ENCODE measurements at places on chromosomes 1 and 21.

- no peak for DNase-seq
These were observed 31.1 kb upstream of the PTPRC start for GRCh38 chr1:198607714-198608113.

DNA sequence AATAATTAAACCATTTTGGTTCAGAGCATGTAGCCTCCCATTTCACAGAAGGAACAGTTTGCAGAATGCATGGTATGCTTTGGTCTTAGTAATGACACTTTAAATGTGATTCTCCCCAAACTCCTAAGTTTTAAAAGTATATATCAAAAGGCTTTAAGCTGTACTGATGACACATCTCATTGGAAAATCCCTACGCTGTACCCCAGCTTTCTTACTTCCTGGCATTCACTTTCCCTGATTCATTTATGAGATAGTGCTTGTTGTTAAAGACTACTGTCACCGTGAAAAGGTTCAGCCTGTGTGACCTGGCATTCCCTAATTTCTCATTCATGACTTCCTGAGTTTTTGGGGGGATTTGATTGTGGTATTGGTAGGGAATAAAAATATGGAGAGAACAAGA is 53.4 kb downstream of the MPZL1 start:
- DNase-seq, result no peak

GRCh38 chr1:245310571-245311531 is 156.1 kb downstream of the KIF26B start:
- peak; percentile 17 for DNase-seq

- no peak for DNase-seq
These were observed 18.7 kb upstream of the ADAR start for GRCh38 chr1:154626456-154627256.

DNA sequence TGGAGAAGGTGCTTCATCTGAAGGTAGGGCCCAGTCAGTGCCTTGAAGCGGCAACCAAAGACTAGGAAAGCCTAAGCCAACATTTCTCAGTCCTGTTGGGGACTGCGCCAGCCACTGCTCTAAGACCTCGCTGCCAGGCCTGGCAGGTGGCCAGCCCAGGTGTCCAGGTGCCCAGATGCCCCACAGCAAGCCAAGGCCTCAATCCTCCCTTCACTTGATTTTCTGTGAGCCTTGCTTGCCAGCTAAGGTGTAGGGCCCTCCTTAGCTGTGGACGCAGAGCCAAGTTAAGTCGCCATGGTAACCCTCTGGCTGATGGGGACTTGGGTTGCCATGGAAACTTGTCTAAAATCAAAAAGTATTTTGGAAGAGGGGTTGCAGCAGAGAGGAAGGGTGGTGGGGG is 135.0 kb downstream of the NAV1 start:
- no peak for DNase-seq

- no peak for DNase-seq
These were observed 49.7 kb upstream of the ARHGEF16 start for GRCh38 chr1:3404801-3405200.

DNA sequence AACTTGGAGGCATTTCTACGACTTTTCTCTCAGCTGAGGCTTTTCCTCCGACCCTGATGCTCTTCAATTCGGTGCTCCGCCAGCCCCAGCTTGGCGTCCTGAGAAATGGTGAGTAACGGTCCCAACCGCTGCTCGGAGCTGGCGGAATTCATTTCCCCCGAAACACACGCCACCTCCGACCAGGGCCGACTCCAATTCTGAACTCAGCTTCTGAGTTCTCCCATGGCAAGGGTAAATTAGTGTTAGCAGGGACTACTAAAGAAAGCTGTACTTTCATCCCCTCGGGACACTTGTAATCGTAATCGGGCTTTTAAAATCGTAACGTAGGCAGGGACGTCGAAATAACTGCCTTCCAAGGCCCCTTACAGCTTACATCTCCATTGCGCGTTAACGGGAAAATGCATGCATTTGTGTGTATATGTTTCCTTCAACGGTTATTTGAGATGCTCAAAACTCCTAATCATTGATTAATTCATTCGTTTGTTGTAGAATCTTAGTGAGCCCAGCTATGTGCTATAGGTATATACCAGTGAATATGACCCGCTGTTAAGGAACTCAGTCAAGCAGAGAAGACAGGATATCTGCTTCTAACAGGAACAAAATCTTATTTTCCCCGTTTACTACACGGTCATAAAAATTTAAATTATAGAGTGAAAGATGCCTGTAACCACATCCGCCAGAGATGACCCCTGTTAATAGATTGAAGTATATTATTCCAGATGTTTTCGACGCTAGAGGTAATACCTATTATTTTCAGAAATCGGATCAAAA is 472 bp downstream of the DTL start:
- DNase-seq, result no peak

- no peak for DNase-seq
These were observed 50.6 kb upstream of the ZC3H12A start for GRCh38 chr1:37423810-37424209.

- DNase-seq, result no peak
These were observed 92.2 kb downstream of the CDC7 start for GRCh38 chr1:91592716-91593477.

DNA sequence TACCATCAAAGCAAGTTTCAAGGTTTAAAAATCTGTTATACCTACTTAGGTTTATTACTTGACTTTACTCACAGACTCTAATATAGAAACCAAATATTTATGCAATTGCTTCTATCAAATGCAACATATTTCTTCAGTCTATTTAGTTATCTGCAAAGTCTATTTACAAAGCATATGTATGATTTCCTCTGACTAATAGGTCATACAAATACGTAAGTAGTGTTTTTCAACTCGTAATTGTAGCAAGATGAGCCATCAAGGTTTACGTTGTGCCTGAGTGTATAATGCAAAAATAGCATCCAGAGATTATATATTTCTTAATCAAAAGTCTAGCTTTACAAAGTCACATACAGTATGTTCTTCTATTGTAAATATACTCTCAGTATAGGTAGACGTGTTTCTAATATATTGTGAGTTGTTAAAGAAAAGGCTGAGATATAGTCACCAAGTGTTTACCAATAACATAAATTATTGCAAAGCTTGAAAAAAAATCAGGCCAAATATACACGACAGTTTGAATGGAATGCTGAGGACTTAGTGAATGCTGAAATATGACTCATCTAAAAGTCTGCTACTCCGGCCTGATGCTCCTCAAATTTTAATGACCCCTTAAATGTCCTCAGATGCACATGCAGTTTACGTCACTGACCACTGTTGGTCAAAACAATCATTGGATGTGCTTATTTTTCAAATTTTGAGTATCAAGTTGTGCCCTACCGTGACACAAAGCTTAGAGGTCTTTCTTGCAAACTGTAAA is 48.4 kb downstream of the ADAMTS5 start:
- DNase-seq, result no peak

GRCh38 chr1:71093938-71094337 is 13.1 kb upstream of the ZRANB2 start:
- DNase-seq, result no peak

- no peak for DNase-seq
These were observed 741.7 kb downstream of the MATN1 start for GRCh38 chr1:29981586-29982239.

DNA sequence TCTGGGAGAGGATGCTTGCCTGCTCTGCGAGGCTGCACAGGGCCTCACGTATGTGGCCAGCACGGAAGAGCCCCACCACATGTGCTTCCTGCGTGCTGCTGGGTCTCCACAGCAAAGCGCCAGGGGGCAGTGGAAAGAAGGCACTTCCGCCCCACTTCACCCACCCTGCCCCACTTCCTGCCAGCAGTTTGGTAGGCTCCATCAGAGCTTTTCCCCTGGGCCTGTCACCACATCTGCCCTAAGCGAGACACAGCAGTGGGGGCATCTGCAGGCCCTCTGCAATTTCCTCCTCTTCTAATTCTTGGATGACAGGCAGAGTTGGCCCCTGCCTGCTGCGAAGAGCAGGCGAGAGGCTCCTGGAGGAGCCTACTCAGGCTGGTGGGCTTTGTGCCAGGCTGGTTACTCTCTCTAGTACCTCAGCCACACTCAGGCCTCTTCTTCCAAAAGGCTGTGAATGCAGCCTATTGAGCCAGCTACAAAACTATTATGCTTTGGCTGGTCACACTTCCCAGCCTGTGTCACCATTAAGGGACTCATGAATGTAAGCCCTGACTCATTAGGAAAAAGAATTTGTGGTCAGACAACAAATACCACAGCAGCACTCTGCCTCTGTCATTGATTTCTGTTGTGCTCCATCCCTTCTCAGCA is 25.0 kb downstream of the CD244 start:
- DNase-seq, result no peak

DNA sequence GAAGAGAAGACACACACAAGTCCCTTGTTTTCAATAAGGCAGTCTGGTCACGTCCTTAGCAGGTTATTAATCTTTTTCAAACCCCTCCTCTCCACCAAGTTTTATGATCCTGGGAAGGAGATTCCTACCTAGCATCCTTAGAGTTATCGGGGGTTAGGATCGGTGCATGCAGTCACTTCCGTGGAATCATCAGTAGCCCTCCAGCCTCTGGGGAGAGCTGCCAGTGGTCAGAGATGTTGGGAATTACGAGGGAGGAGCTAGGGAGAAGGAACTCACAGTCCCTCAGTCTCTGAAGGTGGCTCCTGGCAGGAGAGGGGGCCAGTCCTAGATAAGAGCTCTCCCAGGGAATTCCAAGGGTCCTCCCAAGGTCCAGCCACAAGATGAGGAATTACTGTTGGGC is 57.7 kb upstream of the ATP5PO start:
- no peak for DNase-seq

DNA sequence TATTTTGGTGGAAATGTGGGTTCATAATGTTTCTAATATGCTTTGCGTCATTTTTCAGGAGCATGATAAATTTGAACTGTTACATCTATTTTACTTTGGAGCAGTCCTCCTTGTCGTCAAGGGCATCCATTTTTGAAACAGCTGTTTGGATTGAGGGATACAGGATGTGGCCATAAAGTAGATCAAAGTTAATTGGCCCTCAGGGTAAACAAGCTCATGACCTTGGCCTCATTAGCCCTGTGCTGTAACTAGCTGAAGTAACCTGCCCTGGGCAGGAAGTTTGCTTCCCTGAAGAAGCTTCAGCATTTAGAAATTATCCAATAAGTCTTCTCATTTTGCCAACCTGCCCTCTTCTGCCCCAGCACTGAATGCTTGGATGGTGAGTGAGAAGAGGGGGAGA is 24.8 kb upstream of the RGL1 start:
- DNase-seq, result no peak

DNA sequence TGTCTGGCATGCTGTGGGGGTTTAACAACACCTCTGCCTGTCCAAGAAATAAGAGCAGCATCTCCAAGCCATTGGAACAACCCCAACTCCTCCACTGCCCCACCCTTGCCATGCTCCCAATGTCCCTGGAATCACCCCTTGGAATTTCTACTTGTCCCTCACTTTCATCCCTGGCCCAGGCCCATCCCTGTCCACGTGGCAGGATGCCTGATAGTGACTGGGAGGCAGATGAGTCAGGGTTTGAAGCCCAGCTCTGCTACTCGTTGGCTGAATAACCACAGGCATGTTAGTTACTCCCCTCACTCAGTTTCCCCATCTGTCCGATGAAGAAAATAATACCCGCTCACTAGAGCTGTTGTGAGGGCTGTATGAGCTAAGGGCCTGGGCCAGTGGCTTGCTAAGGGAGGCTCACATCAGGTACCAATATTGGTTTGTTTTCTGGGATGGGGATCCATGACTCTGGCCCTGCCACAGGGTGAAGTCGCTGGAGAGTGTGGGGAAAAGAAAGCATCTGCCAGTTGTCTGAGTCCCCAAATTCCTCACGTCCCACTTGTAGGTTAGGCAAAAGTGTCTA is 99.4 kb upstream of the TLR5 start:
- DNase-seq, result peak; percentile 79

- DNase-seq, result no peak
These were observed 22.0 kb upstream of the WDR26 start for GRCh38 chr1:224456637-224456953.

- DNase-seq, result no peak
These were observed 16.0 kb upstream of the ID3 start for GRCh38 chr1:23575226-23575810.

GRCh38 chr1:105243411-105243810 is 1493.7 kb downstream of the AMY1C start:
- no peak for DNase-seq

DNA sequence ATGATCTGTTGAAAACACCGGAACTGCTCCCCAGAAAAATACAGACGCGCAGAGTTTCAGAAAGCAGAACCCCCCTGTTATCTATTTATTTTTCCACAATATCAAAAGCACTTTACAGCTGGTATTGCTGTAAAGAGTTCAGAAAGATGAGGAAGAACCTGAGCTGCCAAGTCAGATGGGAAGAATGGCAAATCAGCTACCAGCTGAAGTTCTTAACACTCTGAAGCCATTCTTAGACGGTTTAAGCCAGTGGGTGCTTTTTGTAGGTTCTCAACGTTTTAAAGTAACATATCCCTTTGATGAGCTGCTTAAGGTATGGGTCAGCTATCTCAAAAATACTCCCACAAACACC is 714 bp upstream of the AKIRIN1 start:
- DNase-seq, result no peak

GRCh38 chr1:221921936-221922335 is 180.0 kb upstream of the DUSP10 start:
- DNase-seq, result no peak

DNA sequence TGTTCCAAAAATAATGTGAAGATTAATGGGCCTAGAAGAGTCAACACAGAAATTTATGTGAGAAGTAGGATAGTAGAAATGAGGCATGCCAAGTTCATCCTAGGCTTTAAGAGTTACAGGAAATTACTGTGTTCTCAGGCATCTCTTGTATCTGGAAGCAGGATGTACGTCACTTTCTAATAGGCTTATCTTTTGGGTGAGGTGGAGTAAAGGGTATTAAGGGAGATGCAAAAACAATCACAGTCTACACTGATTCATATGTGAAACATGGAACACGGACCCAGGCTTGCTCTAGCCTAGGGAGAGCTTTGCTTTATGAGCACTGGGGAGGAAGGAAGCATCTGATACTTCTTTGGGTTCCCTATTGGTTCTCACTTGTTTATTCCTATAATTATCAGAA is 84.5 kb upstream of the RGS4 start:
- DNase-seq, result no peak

DNA sequence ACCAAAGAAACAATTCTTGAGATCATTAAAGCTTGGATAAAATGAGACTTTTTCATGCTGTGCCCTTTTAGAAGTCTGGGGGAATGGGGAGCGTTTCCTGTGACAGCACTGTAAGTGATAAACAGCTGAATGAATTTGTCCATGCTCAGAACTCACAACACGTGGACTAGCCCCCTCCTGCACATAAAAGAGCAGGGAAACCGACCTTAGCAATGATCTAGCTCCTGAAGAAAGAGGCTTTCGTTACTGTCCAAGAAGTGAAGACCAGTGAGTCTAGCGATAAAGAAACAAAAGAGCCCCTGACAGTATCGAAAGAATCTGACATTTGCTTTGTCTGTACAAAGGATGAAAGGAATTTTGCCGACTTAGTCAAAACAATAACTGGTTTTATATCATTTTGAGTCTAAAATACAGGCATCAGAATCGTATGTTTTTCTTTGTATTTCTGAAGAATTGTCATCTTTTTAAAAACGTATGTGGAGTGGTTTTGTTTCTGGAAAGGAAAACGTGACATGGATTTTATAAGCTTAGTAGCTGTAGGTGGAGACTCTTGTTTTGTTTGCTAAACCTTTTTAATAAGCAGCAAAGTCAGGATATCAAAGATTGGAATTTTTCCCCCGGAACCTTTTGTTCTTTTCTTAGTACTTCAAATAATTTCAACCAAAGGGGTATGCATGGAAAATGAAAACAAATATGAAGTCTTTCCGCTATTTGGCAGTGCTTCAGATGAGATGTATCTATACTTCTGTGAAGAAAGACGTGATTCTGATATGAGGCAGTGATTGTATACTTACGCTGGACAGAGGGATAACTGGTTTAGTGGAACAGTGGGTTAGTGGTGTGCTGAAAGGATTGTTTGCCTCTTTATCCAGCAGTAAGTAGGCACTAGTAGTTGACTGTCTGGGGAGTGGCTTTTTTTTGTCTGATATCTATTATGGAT is 61.0 kb downstream of the MAST2 start:
- no peak for DNase-seq

All from lower leg skin (tissue), 4 donors.